CD4-positive, CD25-positive, alpha-beta regulatory T cell (primary cell): ENCODE measurements at places on chromosomes 12 and 14. TPM values are rescaled to one million over a fixed set of nuclear protein-coding genes. Genes with fewer than 3 reads are reported as not detected.

DNA sequence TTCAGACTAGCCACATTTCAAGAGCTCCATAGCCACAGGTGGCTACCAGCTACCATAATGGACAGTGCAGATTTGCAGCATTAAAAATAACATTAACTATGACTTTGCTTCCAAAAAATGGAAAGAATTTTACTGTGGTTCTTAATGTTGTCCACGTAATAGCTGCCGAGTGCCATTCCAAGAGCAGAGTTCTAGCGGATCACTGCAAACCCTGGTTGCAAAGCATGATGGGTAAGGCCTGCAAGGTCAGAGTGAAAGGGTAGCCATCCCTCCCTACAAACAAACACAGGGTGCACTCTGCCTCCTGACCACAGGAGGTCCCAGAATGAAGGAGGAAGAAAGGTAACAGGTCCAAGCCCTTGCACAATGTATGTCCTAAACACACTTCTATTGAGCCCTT is 157.6 kb downstream of the DPF3 start:
- no peak overlapping the region for H3K27ac ChIP-seq
- H3K36me3 ChIP-seq: no peaks in the 10 kb centered on the region
- DNase-seq: no peak
- no peaks in the 10 kb centered on the region for H3K4me1 ChIP-seq
- no peak overlapping the region for H3K4me3 ChIP-seq

- H3K4me3 ChIP-seq: no peak overlapping the region
- H3K27ac ChIP-seq: no peak overlapping the region
- no peak for DNase-seq
Measured at GRCh38 chr12:87866578-87867292, 162.5 kb downstream of the C12orf50 start.

SYCP3 gene
- total RNA-seq: 0.27 TPM

KRT6C gene
- total RNA-seq: not detected

DNA sequence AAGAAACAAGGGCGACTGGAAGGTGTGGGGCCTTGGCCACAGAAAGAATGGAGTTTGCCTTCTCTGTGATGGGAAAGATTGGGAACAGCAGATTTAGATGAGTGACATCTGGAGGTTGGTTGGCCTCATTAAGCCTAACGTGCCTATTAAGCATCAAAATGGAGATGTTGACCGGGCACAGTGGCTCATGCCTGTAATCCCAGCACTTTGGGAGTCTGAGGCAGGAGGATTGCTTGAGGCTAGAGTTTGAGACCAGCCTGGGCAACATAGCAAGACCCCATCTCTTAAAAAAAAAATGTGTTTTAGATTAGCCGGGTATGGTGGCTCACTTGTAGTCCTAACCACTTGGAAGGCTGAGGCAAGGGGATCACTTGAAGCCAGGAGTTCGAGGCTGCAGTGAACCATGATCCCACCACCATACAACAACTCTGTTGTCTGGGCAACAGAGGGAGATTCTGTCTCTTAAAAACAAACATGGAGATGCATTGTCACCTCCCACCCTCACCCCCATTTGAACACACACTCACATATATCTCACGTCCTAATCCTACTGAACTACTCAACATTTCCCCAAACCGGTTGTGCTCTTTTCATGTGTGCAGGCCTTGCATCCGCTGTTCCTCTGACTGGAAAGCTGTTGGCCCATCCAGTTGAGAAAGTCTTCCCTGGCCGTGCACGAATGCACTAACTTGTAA is 172.1 kb downstream of the ETV6 start:
- peak overlapping the region; percentile 16 for H3K4me3 ChIP-seq
- H3K36me3 ChIP-seq: peaks cover 2% of the 10 kb centered on the region
- H3K4me1 ChIP-seq: peaks cover 7% of the 10 kb centered on the region
- DNase-seq: no peak
- no peak overlapping the region for H3K27ac ChIP-seq

CCND2 gene
- 206 TPM for total RNA-seq

GRCh38 chr12:120515496-120515895 is 13.5 kb downstream of the COQ5 start:
- no peak overlapping the region for H3K4me3 ChIP-seq
- no peaks in the 10 kb centered on the region for H3K4me1 ChIP-seq
- no peak overlapping the region for H3K27ac ChIP-seq
- peaks cover 15% of the 10 kb centered on the region for H3K36me3 ChIP-seq
- H3K27me3 ChIP-seq: no peaks in the 10 kb centered on the region
- no peak for DNase-seq

DNA sequence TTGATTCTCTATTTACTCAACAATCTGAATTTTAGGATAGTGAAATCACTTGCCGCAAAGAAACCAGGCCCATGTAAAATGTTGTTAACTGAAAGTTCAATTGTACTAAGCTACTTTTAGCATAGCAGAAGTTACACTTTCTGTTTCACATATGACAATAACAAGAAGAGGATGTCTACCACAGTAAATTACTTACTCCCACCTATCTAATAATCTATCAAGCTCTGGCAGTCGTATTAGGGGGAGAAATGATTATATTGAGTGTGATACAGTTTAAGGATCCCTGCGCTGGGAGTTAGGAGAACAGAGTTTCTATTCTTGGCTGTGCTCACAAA is 66.5 kb upstream of the CAND1 start:
- DNase-seq: no peak
- H3K4me1 ChIP-seq: no peaks in the 10 kb centered on the region
- H3K27me3 ChIP-seq: peaks cover 3% of the 10 kb centered on the region
- peak overlapping the region; percentile 10 for H3K4me3 ChIP-seq

AICDA gene
- not detected for total RNA-seq

- DNase-seq: no peak
- H3K36me3 ChIP-seq: no peaks in the 10 kb centered on the region
- no peak overlapping the region for H3K27ac ChIP-seq
- peaks cover 9% of the 10 kb centered on the region for H3K4me1 ChIP-seq
- peak overlapping the region; percentile 42 for H3K4me3 ChIP-seq
Measured at GRCh38 chr12:101671157-101671791, 26.2 kb upstream of the CHPT1 start.

GRCh38 chr12:19890024-19890423 is 450.7 kb downstream of the AEBP2 start:
- no peaks in the 10 kb centered on the region for H3K36me3 ChIP-seq
- no peak overlapping the region for H3K27ac ChIP-seq
- H3K27me3 ChIP-seq: no peaks in the 10 kb centered on the region

DNA sequence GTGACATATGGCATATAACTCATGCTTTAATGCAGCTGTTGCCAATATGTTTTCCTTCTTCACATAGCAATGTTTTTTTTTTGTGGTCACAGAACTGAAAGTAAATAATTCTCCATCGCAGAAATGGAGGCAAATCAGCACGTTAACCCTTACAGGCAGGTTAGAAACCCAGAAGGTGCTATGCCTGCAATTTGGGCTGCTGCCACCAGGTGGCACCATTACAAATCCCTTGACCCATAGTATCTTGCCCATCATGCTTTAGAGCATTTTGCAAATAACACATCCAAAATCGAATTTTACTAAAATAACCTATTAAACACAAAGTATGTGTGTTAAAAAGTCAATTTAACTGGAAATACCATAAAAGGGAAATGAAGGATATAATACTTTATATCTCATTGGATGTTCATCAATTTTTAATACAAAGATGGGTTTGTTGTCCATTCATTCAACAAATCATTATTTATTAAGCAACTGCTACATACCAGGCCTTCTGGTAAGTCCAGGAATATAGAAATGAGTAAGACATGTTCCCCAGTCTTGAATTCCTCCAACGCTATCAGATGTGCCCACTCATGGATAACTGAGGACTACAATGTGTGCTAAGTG is 340.1 kb downstream of the GLT1D1 start:
- H3K27ac ChIP-seq: no peak overlapping the region
- H3K27me3 ChIP-seq: no peaks in the 10 kb centered on the region
- H3K4me3 ChIP-seq: no peak overlapping the region
- no peaks in the 10 kb centered on the region for H3K36me3 ChIP-seq
- no peaks in the 10 kb centered on the region for H3K4me1 ChIP-seq
- peak; percentile 13 for DNase-seq

- H3K4me1 ChIP-seq: peaks cover 38% of the 10 kb centered on the region
- H3K4me3 ChIP-seq: peak overlapping the region; percentile 77
- no peak for DNase-seq
Measured at GRCh38 chr14:64464651-64465050, 648 bp upstream of the AKAP5 start.

DNA sequence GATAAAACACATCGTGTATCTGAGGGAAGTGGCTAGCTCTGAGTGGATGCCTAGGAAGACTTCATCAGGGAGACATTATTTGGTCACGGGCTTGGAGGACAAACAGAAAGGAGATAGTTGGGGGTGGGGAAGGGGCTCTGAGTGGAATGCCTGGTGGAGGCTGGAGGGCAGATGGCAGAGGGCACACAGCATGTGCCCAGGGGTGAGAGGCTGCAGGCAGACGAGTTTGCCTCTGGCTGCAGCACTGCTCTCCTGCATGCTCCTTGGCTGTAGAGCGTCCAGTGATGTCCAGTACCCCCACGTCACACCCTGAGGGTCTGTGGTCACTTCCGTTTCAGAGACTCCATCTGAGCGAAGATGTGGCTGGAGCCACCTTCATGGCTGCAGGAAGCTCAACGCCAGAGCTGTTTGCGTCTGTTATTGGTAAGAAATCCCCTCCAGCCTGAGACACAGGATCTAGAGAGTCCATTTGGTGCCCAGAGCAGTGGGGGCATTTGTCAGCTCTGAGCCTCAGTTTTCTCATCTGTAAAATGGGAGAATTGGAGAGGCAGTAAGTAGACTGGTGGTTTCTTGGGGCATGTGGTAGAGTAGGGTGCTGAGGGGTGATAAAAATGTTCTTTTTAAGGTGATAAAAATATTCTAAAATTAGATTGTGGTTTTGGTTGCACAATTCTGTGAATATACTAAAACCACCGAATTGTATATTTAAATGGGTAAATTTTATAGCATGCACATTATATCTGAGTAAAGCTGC is 71.7 kb upstream of the RIN3 start:
- no peaks in the 10 kb centered on the region for H3K36me3 ChIP-seq
- no peak for DNase-seq
- H3K27me3 ChIP-seq: no peaks in the 10 kb centered on the region
- H3K27ac ChIP-seq: no peak overlapping the region
- no peaks in the 10 kb centered on the region for H3K4me1 ChIP-seq
- no peak overlapping the region for H3K4me3 ChIP-seq

- H3K27me3 ChIP-seq: no peaks in the 10 kb centered on the region
- no peaks in the 10 kb centered on the region for H3K36me3 ChIP-seq
- no peak for DNase-seq
- H3K27ac ChIP-seq: no peak overlapping the region
Measured at GRCh38 chr12:129552996-129553750, 350.7 kb downstream of the TMEM132D start.

- no peak overlapping the region for H3K4me3 ChIP-seq
- H3K4me1 ChIP-seq: no peaks in the 10 kb centered on the region
- H3K27me3 ChIP-seq: no peaks in the 10 kb centered on the region
- H3K36me3 ChIP-seq: no peaks in the 10 kb centered on the region
Measured at GRCh38 chr12:128861226-128862016, 8.1 kb downstream of the GLT1D1 start.

RTL1 gene
- not detected for total RNA-seq

ABHD12B gene
- 0.64 TPM for total RNA-seq

- no peaks in the 10 kb centered on the region for H3K36me3 ChIP-seq
- no peaks in the 10 kb centered on the region for H3K4me1 ChIP-seq
Measured at GRCh38 chr12:79515530-79515935, 175.2 kb downstream of the PAWR start.

DNA sequence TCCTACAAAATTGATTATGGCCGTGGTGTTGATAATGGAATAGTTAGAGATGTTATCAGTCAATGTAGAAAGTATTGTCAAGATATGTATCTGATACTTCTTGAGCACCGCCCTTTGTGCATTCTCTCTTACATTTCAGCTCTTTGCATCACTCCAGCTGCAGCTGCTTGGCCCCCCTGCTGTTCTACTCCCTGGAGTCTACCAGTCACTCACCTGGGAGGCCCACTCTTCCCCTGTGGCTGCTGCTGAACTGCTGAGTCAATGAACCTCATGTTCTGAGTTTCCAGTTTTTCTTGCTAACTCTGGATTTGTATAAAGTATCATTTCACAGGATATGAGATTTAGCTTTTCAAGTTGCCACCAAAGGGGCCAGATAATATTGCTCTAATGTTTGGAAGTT is 312.8 kb upstream of the SLC16A7 start:
- no peak overlapping the region for H3K27ac ChIP-seq
- no peaks in the 10 kb centered on the region for H3K36me3 ChIP-seq
- no peaks in the 10 kb centered on the region for H3K27me3 ChIP-seq
- no peak overlapping the region for H3K4me3 ChIP-seq
- no peak for DNase-seq

- H3K4me3 ChIP-seq: no peak overlapping the region
- H3K36me3 ChIP-seq: no peaks in the 10 kb centered on the region
- H3K27me3 ChIP-seq: no peaks in the 10 kb centered on the region
- no peak for DNase-seq
- H3K4me1 ChIP-seq: peaks cover 44% of the 10 kb centered on the region
Measured at GRCh38 chr14:76765461-76765931, 4.2 kb downstream of the VASH1 start.

DNA sequence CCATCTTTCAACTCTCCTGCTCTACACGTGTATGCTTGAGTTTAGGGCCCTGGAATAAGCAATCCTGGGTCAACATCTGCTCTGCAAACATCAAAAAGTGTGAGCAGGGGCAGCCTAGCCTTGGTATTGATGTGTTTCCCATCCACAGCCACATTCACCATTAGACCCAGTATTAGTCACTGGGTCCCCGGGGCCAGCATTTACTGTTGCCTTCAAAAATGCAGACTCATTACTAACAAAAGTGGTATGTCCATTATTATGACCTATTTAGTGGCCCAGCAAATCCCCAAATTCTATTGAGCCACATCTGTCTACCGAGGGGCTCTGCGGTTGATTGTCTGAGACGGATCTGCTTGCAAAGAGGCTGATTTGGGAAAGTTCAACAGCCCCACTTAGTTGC is 661.8 kb downstream of the DIO2 start:
- no peak overlapping the region for H3K27ac ChIP-seq
- H3K4me1 ChIP-seq: no peaks in the 10 kb centered on the region
- no peak for DNase-seq

DNA sequence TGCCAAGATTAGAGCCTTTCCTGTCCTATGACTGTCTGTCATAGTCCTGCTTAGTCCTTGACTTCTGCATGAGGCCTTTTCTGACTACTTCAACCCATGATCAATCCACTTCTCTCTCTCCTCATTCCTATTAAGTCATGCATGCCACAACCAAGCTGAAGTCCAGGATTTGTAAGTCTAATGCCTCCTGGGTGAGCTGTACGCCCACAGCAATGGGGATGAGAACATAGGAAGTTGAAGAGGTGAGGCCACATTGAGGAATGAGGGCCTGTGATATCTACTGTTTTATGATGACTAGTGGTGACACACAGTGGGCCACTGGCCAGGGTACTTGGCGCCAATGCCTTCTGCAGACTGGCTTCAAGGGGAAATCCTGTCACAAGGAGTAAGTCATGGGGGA is 994.1 kb upstream of the TMEM132C start:
- no peak overlapping the region for H3K27ac ChIP-seq
- H3K4me1 ChIP-seq: no peaks in the 10 kb centered on the region
- no peaks in the 10 kb centered on the region for H3K36me3 ChIP-seq
- no peak for DNase-seq
- H3K4me3 ChIP-seq: no peak overlapping the region
- H3K27me3 ChIP-seq: no peaks in the 10 kb centered on the region

EPYC gene
- not detected for total RNA-seq

- no peaks in the 10 kb centered on the region for H3K27me3 ChIP-seq
- H3K36me3 ChIP-seq: no peaks in the 10 kb centered on the region
- no peaks in the 10 kb centered on the region for H3K4me1 ChIP-seq
- DNase-seq: no peak
- no peak overlapping the region for H3K4me3 ChIP-seq
Measured at GRCh38 chr14:102759456-102760187, 17.6 kb upstream of the TRAF3 start.

ATL1 gene
- total RNA-seq: 1.4 TPM
